Small intestine (tissue), 16 donors: ENCODE measurements at places on chromosomes 1 and 21.
A peak's percentile ranks its signal among the peaks of the same experiment; 100 is the strongest.

DNA sequence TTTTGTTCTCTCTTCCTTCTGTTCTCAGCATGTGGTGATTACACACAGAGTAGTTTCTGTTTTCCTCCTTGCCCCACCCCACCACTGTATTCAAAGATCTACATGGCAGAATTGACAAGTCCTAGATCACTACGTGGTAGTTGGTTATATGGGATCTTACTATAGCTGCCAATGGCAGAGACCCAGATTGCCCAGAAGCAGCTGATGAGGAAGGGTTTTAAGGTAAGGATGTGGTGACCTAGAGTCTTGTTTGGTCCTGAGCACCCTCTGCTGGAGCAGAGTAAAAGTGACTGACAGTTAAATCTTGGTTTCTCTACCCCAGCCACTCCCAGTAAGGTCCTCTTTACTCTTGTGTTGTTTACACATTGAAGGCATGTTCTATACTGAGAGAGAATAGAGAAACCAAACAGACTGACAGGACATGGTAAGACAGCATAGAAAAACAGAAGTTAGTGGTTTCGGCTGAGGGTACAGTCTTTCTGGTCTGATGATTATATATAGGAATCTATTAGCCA is 22.8 kb upstream of the STRIP1 start:
- peak; percentile 68 for DNase-seq

DNA sequence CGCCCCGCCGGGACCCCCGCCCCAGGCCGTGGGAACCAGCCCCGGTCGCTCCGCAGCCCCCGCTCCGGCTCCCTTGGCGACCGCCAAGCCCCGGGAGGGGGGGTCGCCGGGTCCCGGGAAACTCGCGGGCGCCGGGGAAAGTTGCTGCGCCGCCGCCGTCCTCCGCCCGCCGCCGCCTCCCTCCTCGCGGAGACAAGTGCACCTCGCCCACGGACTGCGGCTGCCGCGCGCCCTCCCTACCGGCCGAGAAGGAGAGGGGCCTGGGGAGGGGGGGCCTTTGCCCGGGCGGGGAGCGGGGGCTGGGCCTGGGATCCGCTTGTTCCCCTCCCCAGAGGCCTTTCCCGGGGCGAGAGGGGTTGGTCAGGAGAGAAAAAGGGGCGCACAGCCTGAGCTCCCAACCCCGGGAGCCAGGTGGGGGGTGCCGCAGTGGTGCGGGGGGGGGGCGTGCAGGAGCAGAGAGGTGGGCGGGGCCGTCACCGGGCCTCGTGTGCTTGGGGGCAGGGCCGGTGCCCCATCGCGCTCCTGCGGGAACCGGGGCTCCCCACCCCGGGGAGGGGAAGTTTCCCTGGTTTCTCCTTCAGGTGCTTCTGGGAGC is 592 bp downstream of the AGRN start:
- no peak for DNase-seq

DNA sequence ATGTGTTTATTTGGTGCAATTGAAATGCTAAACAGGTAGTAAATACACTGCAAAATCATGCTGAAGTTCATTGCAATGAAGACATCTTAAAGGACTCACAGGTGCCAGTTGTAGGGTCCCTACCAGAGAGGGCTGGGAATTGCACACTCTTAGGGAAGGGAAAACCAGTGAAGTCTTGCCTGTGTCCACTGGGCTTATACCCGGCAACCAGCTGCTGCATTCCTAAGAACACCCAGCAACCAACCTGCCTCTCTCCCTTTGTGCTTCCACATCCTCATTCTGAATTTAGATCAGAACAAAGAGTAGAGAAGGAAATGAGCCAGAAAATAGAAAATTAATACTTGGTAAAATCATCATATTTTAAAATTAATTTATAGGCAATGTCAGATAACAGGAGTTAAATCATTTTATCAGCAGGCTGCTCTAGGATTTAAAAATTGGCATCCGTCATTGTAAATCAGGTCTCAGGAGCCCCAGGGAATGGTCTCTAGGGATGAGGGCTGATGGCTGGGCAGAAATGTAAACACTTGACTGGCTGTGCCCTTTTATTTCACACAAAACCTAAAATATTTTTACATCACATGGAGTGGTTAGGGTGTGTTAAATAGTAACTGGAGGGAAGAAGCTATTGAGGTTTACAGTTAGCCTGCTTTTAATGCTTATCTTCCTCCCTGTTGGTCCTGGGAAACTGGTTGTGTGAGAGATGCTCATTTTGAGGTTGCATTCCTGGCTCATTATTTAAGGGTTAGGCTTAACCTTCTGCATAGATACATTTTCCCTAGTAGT is 31.3 kb downstream of the PTGFRN start:
- no peak for DNase-seq

- no peak for DNase-seq
These were observed 61.0 kb upstream of the ADARB1 start for GRCh38 chr21:45013260-45013841.

- no peak for DNase-seq
These were observed 98.7 kb upstream of the RGS1 start for GRCh38 chr1:192476802-192477298.

GRCh38 chr1:111399792-111400610 is 27.5 kb downstream of the OVGP1 start:
- peak; percentile 56 for DNase-seq

DNA sequence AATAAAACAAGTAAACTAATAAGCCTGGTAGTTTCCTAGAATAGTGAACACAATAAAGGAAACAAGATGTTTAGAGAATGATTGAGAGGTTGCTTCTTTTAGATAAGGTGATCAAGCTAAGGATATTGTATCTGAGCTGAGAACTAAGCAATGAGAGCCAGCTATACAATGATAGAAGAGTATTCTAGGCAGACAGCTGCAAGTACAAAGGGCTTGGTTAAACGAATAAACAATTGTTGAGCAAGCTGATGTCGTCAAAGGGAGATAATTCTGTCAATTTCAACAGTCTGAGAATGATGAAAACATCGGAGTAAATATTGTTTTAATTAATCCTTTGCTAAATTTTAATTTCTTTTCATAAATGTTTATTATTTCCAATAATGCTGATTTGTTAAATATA is 5.5 kb upstream of the FH start:
- DNase-seq, result no peak

DNA sequence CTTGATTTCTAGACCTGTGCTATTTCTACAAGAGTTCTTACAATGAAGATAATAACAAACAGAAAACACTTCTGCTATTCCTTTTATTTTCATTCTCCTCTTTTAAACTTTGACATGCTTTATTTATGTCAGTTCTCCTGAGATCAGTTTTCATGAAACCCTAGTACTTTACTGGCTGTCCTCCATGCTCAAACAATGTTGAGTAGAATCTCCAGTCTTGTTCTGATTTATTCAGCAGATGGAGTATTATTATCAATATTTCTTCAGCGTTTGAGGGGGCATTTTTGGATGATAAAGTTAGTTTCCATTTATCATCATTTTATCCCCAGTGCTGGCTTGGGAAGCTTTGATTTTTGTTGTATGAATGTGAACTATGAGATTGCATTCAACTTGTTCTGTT is 85.9 kb upstream of the WARS2 start:
- DNase-seq, result no peak

DNA sequence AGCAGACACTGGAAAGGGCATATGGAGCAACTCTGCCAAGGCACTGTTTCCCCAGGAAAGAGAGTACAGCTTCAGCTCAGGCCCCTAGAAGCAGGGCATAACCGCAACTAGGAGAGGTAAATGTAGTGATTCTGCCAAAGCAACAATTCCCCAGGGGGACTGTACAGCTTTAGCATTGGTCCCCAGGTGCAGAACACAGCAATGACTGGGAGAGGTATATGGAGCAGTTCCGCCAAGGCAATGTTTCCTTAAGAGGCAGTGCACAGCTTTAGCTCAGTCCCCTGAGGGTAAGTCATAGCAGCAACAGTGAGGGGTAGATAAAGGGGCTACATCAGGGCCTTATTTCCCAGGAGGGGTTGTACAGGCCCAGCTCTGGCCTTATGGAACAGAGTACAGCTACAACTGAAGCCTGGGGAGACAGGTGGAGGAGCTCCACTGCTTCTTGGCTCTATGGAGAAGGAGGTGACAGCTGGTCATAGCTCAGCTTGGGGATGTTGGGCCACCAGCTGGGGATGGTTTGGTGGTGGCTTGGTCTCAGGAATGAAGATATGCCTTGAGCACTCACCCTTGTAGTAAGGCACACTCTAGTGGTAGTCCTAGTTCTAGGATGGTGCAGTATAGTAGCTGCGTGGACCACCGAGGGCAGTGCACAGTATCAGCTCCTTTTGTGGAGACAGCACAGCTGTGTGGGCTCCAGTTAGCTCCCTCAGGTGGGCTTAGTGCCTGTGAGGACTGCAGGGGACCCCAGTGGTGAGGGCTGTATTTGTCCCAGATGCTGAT is 582.7 kb downstream of the PTPRC start:
- DNase-seq, result no peak

GRCh38 chr1:9121496-9122409 is 7.1 kb downstream of the GPR157 start:
- DNase-seq, result no peak

DNA sequence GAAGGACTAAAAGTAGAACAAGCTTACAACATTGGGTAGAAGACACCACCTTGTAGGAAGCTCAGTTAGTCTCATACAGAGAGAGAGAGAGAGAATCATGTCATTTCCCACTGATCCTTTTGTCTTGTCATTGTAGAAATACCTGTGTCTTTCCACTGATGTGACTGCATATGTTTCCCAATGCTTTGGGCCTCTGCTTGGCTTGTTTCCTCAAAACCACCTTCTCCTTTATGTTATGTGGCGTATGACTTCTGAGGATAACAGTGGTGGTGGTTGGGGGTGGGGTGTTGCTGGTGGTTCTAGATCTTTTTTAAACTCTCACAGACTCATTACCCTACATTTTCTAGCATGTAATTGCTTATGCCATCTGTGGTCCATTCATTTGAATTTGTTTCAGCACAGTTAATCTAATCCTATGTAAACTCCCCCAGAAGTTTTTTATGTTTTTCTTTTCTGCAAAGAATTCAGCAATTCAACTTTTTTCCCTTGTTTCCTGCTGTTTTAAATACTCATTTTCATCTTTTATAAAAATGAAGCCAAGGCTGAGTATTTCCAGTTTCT is 9.3 kb downstream of the RGL1 start:
- no peak for DNase-seq

GRCh38 chr1:5682626-5683225 is 309.5 kb downstream of the NPHP4 start:
- DNase-seq, result no peak

DNA sequence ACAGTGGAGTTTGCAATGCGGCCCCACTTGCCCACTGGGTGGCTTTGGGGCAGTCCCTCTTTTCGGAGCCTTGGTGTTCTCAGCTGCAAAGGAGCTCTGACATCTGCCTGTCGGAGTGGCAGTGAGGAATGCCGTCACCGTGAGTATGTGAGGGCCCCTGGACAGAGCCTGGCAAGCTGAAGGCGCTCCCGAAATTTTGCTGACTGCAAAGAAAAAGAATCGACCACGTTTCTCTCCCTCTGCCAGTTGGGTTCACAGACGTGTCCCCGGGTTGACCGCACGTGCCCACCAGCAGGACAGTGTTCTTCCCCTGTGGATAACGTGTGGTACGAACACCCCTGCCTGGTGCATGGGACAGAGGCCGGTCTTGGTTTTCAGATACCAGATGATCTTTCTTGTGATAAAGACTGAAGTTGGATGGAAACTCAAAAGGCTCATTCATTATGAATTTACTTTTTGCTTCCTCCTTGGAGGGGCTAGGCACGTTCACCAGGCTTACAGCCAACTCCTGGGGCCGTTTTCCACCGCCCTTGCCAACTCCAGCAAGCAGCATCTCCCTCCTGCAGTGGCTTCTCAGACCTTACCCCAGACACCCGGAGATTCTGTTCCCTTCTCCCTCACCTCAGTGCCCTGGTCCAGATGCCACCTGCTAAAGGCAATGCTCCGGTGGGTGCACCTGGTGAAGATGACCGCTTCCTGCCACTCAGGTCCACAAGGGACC is 29.7 kb downstream of the ECE1 start:
- DNase-seq, result no peak

DNA sequence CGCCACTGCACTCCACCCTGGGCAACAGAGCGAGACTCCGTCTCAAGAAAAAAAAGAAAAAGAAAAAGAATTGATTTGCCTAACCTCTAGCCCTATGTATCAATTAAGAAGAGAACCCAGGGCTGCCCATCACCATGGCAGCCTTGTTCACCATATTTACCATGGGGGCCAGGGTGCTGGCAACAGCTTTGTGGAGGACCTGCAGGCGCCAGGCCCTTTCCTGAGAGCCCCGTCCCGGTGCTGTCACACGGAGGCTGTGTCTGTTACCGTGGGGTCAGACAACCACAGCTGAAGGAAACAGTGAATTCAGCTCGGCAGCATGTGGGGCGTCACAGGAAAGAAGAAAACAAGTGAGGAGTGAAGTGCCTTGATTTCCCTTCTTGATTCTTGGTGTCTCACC is 6.5 kb upstream of the NBL1 start:
- DNase-seq, result no peak

DNA sequence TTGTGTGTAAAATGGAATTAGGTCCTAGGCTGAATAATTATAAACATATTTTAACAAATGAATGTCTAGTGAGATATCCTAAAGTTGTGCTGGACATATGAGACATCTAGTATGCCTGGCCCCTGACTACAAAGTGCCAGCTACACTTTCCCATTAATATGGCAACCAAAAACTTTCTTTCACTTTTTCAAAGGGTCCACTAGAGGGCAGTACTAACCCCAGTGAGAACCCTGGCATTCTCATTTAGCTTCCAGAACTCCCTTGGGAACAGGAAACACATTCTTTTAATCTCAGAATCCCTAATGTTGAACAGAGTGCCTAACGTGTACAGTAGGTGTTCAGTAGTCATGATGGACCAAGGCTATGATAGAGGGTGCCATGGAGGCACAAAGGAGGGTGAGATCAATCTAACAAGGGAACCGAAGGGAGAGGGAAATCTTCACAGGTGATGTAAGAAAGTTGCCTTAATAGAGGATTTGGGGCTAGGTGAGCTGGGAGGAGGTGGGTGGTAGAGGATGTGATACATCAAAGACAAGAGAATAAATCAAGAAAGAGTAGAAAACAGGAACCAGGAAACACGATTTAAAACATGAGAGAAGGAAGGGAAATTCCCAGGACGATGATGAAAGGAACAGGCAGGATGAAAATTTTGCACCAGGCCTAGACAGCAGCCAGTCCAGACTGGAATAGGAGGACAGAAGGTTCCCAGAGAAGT is 41.6 kb downstream of the NSL1 start:
- peak; percentile 70 for DNase-seq

DNA sequence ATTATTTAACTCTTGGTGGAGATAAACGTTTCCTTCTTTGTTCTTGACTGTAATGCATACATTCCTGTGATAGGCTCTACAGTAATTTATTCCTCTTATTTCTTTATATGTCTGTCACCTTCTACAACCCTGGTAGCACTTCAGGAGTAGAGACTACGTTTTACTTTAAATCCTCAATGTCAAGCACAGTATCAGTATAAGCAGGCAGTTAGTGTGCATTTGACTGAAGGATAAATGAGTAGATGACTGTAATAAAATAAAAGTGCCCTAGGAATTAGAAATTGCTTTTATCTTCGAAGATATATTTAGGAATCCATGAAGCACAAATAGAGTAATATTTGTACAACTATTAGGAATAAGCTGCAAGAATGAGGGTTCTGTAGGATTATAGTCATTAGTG is 599.6 kb upstream of the PRMT6 start:
- DNase-seq, result no peak

- DNase-seq, result no peak
These were observed 8.7 kb downstream of the TFF3 start for GRCh38 chr21:42306366-42307035.

GRCh38 chr1:204928671-204929486 is 58.2 kb downstream of the NFASC start:
- DNase-seq, result no peak

- no peak for DNase-seq
These were observed 215.3 kb downstream of the SEC16B start for GRCh38 chr1:177754603-177755002.

- DNase-seq, result no peak
These were observed 154.6 kb downstream of the PLA2G4A start for GRCh38 chr1:186983327-186983726.
